GDM1 (cell line): ENCODE measurements at places on chromosomes 6 and 20.

DNA sequence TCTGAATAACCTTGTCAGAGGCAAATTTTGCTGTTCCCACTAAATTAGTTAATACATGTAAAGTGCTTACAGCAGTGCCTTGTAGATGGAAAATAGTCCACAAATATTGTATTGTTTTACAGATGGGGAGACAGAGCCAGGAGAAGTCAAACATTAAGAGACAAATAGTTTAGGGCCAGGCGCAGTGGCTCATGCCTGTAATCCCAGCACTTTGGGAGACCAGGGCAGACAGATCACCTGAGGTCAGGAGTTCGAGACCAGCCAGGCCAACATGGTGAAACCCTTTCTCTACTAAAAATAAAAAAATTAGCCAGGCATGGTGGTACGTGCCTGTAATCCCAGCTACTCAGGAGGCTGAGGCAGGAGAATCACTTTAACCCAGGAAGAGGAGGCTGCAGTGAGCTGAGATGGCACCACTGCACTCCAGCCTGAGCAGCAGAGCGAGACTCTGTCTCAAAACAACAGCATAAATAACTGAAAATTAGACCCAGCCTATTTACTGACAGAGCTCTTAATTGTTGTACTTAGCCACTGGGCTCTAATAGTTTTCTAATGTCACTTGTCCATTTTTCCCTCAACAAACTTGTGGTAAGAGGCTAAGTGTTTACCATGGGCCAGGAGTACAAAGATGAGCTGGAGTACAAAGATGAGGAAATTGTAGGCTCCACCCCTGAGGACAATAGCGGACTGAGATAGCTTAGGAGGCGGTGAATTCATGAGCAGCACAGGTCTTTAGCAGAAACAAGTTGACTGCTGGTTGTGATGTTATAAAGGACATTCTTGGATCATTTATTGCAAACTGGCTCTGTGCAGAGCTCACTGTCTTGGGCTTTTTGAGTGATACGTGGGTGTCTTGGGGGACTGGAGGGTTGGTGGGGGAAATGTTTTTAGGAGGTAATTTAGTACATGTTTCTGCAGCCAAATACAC, 6.4 kb downstream of the ZSWIM3 start:
- DNase-seq: no peak

DNA sequence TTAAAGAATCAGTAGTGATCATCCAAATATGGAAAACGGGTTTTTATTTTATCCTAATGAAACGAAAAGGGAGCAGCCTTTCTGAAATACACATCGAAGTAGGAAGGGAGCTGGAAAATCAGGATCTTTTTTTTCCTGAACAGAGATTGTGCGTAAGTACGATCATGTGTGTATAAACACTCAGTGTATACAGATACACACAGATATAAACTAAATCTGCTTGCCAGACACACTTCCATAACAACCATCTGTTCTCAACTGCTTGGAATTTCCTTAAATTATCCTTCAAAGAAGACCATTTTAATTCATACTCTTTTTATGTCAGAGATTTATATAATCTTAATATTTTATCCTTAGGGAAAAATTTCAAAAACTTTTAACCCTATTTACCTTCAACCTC, 110.7 kb downstream of the CHD6 start:
- no peak for DNase-seq

DNA sequence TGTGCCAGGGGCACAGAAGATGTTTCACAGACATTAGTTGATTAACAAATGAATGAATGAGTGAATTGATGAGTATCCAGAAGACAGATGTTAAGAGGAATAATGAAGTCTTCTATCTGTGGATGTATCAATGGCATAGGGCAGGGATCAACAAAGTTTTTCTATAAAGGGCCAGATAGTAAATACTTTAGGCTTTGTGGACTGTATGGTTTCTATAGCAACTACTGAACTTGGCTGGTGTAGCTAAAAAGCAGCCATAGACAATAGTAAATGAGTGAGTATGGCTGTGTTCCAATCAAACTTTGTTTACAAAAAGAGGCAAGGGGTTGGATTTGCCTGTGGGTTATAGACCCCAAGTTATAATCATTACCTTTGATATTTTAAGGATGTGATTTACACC, 144.0 kb downstream of the PRL start:
- DNase-seq: no peak

GRCh38 chr20:2465100-2465499, 5.5 kb downstream of the SNRPB start:
- no peak for DNase-seq

- no peak for DNase-seq
Observed at GRCh38 chr6:45687570-45687969, 309.8 kb upstream of the SUPT3H start.

DNA sequence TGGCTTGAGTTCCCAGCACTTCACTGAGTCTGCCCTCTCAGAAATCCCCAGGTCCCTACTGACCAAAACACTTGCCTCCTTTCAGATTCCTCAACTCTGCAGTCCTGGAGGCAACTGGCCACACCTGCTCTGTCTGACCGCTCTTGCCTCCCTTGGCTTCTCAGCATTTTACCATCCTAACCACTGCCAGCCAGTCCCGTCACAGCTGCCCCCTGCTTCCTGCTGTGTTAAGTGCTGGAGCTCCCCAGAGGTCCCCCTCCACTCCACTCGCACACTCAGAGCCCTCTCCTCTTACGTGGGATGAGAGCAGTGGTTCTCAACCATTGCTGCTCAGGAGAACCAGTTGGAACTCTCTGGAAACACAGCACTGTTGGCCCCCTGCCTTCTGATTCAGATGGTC, 20.5 kb downstream of the ADAT2 start:
- no peak for DNase-seq

DNA sequence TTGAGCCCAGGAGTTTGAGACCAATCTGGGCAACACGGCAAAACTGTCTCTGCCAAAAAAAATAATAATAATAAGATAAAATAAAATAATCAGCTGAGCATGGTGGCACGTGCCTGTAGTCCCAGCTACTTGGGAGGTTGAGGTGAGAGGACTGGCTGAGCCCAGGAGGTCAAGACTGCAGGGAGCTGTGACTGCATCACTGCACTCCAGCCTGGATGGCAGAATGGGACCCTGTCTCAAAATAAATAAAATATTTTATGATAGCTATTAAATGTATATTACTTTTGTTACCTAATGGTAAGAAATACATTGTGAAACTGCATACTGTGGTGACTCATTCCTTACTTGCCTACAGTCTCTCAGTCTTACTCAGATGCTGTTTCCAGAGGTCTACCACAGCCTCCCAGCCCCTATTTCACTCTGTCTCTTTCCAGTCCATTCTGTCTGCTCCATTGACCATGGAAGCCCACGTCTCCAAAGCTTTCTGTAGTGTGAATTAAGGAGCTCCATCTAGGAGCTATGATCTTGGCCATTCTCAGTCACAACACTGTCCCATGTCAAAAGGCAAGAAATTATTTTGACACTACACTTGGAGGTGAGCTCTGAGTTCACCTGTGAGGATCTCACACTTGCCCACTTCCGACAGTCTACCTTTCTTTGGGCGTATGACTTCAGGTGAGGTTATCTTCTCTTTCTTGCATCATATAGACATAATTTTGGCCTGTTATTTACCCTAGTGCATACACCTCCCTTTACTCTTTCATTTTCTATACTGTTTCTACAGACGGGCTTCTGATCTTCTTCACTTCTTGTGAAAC, 22.4 kb upstream of the SNX9 start:
- no peak for DNase-seq
